CD4-positive, alpha-beta T cell (primary cell): ENCODE measurements at places on chromosomes 13 and 19. TPM values are rescaled to one million over a fixed set of nuclear protein-coding genes. Genes with fewer than 3 reads are reported as not detected.

- DNase-seq = no peak
- H3K27me3 ChIP-seq = no peaks in the 10 kb centered on the region
- peaks cover 19% of the 10 kb centered on the region for H3K4me1 ChIP-seq
- H3K4me3 ChIP-seq = no peak overlapping the region
Observed at GRCh38 chr19:35703343-35703742, 1.0 kb upstream of the ZBTB32 start.

DNA sequence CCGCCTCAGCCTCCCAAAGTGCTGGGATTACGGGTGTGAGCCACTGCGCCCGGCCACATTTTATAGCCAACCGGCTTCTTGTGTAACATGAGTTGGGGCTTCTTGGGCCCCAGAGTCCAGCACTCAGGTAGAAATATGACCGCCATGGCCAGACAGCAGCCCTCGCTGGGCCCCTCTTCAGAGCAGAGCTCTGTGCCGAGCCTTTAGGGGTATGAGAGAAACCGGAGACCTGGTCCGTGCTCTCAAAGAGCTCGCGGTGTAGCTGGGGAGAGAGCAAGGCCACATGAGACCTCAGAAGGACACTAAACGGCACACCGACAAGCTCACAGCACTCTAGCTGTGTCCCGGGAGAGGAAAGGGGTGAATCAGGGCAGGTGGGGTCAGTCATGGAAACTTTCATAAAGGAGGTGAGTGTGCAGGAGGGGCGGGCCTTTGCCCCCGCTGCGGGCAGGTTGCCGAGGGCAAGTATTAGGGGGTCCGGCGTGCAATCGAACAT is 15.8 kb downstream of the ACTN4 start:
- peaks cover 12% of the 10 kb centered on the region for H3K36me3 ChIP-seq
- H3K4me3 ChIP-seq = no peak overlapping the region
- peaks cover 82% of the 10 kb centered on the region for H3K4me1 ChIP-seq
- no peak for DNase-seq

Gene RUBCNL
- total RNA-seq = 0.69 TPM

- H3K36me3 ChIP-seq = peaks cover 34% of the 10 kb centered on the region
- peaks cover 34% of the 10 kb centered on the region for H3K4me1 ChIP-seq
- no peak overlapping the region for H3K4me3 ChIP-seq
- H3K27me3 ChIP-seq = no peaks in the 10 kb centered on the region
Observed at GRCh38 chr19:48613024-48613851, 1.6 kb downstream of the FAM83E start.

DNA sequence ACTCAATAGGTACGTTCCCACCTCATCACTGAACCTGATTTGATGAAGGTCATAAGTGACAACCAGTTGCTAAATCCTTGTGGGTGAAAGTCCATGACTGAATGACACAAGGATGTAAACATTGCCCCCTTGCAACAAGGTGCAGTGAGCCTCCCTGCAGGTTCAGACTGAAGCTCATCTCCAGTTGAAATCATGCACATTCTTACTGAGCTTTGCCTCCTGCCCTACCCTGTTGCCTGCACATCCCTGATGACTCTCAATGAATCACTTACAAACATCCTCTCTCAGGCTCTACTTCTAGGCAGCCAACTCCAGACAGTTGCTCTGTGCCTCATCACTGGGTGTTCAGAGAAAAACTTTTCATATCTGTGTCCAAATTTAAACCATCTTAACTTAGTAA is 42.5 kb upstream of the ARGLU1 start:
- H3K4me1 ChIP-seq = no peaks in the 10 kb centered on the region
- no peak for DNase-seq
- peaks cover 6% of the 10 kb centered on the region for H3K27me3 ChIP-seq

Gene SERPINE3
- total RNA-seq = not detected

DNA sequence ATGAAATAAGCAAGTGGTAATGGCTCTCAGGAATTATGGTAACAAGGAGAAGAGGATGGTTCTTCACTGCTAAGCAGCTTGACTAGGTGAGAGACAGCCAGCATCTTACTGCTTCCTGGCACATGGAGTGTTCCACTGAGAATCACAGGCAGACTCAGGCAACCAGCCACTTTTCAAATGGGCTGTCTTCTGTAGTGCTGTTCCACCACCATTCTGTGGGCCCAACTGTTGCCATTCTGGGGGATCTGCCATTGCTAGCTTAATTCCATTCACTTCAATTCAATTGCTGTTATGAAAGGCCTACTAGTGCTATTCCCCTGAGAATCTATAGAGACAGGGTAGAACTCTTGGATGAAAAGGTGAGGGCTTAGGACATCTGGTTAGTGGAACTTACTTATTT is 341.9 kb downstream of the KCNRG start:
- no peak overlapping the region for H3K4me3 ChIP-seq
- no peak for DNase-seq
- no peaks in the 10 kb centered on the region for H3K27me3 ChIP-seq
- no peaks in the 10 kb centered on the region for H3K36me3 ChIP-seq

Gene SEMA6B
- total RNA-seq = 0.14 TPM

GRCh38 chr13:102309110-102309509 is 92.7 kb downstream of the FGF14 start:
- no peaks in the 10 kb centered on the region for H3K36me3 ChIP-seq
- no peak overlapping the region for H3K4me3 ChIP-seq
- DNase-seq = no peak
- H3K27me3 ChIP-seq = no peaks in the 10 kb centered on the region
- no peaks in the 10 kb centered on the region for H3K4me1 ChIP-seq

- H3K27me3 ChIP-seq = peaks cover 19% of the 10 kb centered on the region
- DNase-seq = no peak
- no peak overlapping the region for H3K4me3 ChIP-seq
- no peaks in the 10 kb centered on the region for H3K36me3 ChIP-seq
- H3K27ac ChIP-seq = no peak overlapping the region
Observed at GRCh38 chr19:498511-498891, 2.2 kb downstream of the MADCAM1 start.

- no peaks in the 10 kb centered on the region for H3K27me3 ChIP-seq
- no peak for DNase-seq
- H3K36me3 ChIP-seq = peaks cover 29% of the 10 kb centered on the region
Observed at GRCh38 chr19:9836021-9836420, 903 bp downstream of the PIN1 start.

Gene CGB5
- total RNA-seq = not detected

Gene FARP1
- total RNA-seq = 0.30 TPM
